ENCODE measurements at places on chromosomes 6 and 20. TPM values are rescaled to one million over a fixed set of nuclear protein-coding genes. Genes with fewer than 3 reads are reported as not detected.

DNA sequence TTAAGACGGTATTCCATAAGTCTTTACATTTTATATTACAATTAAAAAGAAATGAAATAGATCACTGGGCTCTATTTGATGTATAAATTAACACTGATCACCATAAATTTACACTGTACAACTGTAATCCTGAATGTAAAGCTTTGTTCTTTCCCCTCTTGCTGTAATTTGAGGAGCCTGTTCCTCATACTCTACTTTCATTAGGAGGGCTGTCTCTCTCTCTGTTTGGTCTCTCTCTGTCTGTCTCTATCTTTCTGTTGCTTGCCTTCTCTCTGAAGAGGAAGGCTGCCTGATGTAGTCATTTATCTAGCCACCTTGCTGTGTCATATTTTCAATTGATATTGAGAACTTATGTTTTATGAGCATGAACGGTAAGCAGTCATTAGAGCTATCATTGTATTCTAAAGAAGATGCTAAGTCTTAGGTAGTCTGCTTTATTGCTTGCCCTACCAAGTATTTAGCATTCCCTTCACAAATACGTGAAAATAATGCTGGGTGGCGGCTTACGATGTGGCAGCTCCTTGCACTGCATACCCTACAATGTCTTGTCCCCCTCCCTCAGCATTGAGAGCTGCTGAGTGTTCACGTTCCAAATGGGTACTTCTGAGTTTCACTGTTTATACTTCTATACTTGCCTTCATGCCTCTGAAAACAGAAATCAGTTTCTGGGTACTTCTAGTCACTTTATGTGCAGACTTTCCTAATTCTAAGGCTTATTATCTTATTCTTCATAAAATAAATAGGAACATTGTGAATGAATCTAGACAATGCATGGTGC lies 205.5 kb downstream of the NKAIN2 start:
- no peaks in the 10 kb centered on the region for H3K27me3 ChIP-seq
- H3K27ac ChIP-seq, result peak overlapping the region; percentile 74
- peaks cover 5% of the 10 kb centered on the region for H3K4me1 ChIP-seq
- DNase-seq, result no peak
- H3K36me3 ChIP-seq, result no peaks in the 10 kb centered on the region

DNA sequence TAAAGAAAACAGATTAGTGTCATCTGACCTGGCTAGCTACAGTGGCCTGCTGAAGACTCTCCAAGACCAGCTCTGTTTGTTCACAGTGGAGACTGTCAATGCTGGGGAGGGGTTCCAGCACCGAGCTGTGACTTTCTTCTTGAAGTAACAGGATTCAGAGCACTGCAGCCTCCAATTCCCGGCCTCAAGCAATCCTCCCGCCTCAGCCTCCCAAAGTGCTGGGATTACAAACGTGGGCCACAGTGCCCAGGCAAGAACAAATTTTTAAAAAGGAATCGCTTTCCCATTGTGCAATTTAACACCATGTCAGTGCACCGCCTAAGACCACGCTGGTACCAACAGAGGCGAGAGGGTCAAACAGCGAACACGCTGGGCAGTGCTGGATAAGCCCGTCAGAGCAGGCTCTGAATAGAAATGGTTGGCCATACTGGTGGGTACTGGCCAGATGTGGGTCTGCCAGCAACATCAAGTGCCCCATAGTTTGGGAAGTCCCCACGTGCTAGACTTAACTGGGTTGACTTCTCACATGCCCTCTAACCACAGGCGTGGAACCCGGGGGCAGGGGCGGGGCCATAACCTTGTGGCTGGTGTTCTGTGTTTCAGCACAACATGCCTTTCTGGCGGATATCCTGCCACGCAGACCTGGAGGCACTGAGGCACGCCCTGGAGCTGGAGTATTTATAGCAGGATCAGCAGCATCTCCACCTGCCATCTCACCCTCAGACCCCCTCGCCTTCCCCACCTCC lies 168.9 kb downstream of the ZMYND8 start:
- no peak overlapping the region for H3K27ac ChIP-seq
- no peaks in the 10 kb centered on the region for H3K36me3 ChIP-seq
- DNase-seq, result no peak
- peaks cover 4% of the 10 kb centered on the region for H3K4me1 ChIP-seq

DNA sequence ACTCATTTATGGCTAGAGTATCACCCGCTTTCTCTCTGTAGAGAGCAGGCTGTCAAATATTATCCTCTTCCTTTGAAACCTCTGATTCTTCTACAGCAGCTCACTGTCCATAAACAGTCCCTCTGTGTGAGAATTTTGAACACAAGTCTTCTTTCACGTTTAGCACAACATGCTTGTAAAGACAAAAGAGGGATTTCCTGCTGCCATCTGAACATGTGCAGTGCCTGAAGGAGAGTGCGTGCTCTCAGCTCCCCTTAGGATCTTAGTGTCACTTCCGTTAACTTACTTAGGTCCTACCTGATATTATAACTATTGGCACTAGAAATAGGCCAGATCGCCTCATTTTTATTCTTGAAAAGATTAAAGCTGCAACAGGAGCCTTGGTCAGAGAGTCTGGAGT lies 50.9 kb downstream of the FNDC1 start:
- H3K36me3 ChIP-seq, result peaks cover 10% of the 10 kb centered on the region
- no peak for DNase-seq
- H3K4me3 ChIP-seq, result no peak overlapping the region
- H3K27me3 ChIP-seq, result no peaks in the 10 kb centered on the region

- H3K27ac ChIP-seq, result no peak overlapping the region
- H3K27me3 ChIP-seq, result no peaks in the 10 kb centered on the region
- H3K4me1 ChIP-seq, result no peaks in the 10 kb centered on the region
- DNase-seq, result no peak
These were observed 231.0 kb downstream of the SMOC2 start for GRCh38 chr6:168671863-168672546.

- no peak overlapping the region for H3K27ac ChIP-seq
- H3K27me3 ChIP-seq, result no peaks in the 10 kb centered on the region
- H3K4me3 ChIP-seq, result no peak overlapping the region
- peaks cover 99% of the 10 kb centered on the region for H3K36me3 ChIP-seq
- DNase-seq, result no peak
These were observed 54.7 kb downstream of the RRBP1 start for GRCh38 chr20:17627101-17627955.

GRCh38 chr6:124967444-124967843 lies 5.2 kb downstream of the RNF217 start:
- H3K4me1 ChIP-seq, result peaks cover 2% of the 10 kb centered on the region
- DNase-seq, result peak; percentile 40
- peaks cover 7% of the 10 kb centered on the region for H3K36me3 ChIP-seq
- H3K27ac ChIP-seq, result peak overlapping the region; percentile 73
- no peaks in the 10 kb centered on the region for H3K27me3 ChIP-seq
- no peak overlapping the region for H3K4me3 ChIP-seq

CEP57L1 gene
- 30.9 TPM for total RNA-seq

PLN gene
- 3.9 TPM for total RNA-seq

PRSS35 gene
- 102 TPM for total RNA-seq

POLR1C gene
- total RNA-seq, result 21.1 TPM

Measured in muscle of leg (tissue), 16 donors.